ENCODE measurements at places on chromosomes 12 and 14. TPM values are rescaled to one million over a fixed set of nuclear protein-coding genes. Genes with fewer than 3 reads are reported as not detected.

The PARPBP gene
- total RNA-seq = 0.27 TPM

The IRAK3 gene
- 29.8 TPM for total RNA-seq

- no peak for DNase-seq
Observed at GRCh38 chr12:120668868-120669840, 17.8 kb upstream of the MLEC start.

The OR4N2 gene
- total RNA-seq = not detected

The SLC6A12 gene
- total RNA-seq = 1.8 TPM

- DNase-seq = no peak
Observed at GRCh38 chr12:24109381-24110039, 160.0 kb upstream of the SOX5 start.

GRCh38 chr14:96727491-96727890 lies 69.7 kb upstream of the VRK1 start:
- no peak for DNase-seq

DNA sequence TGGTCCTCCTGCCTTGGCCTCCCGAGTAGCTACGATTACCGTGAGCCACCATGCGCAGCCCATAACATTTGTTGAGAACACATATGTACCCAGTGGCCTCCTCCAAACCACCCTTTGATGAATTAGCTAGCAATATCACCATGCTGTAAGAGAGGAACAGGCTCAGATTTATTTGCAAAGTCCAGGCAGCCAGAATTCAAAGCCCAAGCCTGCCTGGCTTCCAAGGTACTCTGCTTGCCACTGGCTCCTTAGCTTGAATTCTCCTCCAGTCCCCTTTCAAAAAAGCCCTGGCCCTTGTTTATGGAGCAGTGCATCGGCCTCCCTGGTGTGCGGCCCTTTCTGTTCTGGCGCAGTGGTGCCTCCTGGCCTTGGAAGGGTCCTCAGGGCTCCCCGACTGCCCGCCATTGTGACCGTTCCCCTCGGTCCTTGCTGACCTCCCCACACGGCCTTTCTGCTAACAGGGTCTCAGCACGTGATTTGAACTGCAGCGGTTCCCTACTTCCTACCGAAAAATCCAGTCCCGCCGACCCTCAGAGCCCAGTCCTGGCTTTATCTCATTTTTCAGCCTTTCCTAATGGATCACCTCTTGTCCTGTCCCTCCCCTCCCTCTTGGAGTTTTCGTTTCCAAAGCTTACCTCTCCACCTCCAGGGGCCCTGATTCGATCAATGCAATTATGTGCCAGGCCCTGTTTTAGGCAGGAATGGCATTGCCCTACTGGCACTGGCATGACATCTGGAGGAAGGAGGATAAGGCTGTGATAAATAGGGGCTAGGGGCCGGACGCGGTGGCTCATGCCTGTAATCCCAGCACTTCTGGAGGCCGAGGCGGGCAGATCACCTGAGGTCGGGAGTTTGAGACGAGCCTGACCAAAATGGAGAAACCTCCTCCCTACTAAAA lies 22.0 kb downstream of the SLC25A29 start:
- no peak for DNase-seq

The NOS1 gene
- 0.14 TPM for total RNA-seq

The RFLNA gene
- total RNA-seq = 6.5 TPM

DNA sequence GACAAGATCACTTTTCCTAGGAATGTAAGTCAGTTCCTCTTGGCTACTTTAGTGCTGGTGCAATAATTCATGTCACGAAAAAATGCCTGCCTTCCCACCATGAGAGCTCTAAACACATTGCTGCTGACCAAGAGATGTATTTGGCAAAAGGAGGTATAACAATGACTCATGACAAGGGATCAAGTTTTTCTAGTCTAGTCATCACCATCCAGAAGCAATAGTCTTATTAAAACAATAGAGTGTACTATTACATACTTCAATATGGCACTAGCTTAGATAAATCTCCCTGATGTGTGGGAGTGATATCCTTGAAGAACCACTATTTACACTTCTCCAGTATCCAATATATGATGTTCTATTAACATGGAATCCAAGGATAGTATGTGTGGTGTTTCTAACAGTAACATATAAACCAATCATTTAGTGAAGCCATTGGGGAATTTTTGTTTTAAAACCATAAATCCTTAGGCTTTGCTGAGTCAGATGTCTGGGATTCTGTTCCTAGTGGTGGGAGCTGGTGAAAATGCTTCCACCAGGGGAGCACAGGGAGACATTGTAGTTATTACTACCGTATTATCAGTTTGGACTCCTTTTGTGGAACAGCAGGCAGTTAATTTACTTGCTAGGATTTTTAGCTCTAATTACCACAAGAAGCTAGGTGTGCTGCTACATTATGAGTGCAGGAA lies 1387.5 kb downstream of the LRFN5 start:
- DNase-seq = no peak

- peak; percentile 14 for DNase-seq
Observed at GRCh38 chr12:111181143-111181726, 187.7 kb downstream of the PHETA1 start.

The VRTN gene
- total RNA-seq = not detected

The ATF7IP gene
- 41.0 TPM for total RNA-seq

The LGR5 gene
- total RNA-seq = 7.4 TPM

The DHRS2 gene
- not detected for total RNA-seq

- no peak for DNase-seq
Observed at GRCh38 chr12:101459642-101460346, 15.3 kb upstream of the SPIC start.

GRCh38 chr14:52602131-52602530 lies 49.5 kb downstream of the GPR137C start:
- DNase-seq = no peak

The CEP83 gene
- total RNA-seq = 35.6 TPM

The GARIN6 gene
- total RNA-seq = not detected

DNA sequence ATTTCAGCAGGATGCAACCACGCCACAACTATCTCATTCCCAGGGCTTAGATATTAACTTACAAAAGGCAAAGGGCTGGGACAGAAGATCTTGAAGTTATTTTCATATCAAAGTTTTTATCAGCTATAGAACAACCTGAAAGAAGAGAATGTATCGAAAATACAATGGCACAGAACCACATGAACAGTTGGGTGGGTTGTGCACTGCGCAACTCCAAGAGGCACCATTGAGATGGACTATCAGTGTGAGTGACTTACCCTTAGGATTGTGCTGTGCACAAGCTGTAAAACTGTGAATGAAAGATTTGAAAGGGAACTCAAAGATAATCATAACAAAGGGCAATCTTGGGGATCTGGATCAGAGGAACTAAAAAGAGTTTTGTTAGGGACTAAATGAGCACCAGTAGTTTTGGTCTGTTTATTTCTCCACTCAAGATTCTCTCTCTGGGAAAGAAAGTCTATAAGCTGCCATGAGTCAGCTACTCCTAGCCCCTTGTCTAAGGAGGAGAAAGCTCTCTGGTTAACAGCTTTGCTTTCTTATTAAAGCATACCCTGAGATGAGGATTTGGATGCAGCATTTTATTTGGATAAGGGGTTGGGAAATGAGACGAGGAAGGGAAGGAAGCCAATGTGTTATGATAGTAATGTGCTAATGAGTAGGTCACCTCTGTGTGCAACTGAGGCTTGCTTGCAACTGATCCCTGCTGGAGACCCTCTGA lies 62.2 kb downstream of the TBX5 start:
- DNase-seq = no peak

The C14orf180 gene
- total RNA-seq = 5.1 TPM

DNA sequence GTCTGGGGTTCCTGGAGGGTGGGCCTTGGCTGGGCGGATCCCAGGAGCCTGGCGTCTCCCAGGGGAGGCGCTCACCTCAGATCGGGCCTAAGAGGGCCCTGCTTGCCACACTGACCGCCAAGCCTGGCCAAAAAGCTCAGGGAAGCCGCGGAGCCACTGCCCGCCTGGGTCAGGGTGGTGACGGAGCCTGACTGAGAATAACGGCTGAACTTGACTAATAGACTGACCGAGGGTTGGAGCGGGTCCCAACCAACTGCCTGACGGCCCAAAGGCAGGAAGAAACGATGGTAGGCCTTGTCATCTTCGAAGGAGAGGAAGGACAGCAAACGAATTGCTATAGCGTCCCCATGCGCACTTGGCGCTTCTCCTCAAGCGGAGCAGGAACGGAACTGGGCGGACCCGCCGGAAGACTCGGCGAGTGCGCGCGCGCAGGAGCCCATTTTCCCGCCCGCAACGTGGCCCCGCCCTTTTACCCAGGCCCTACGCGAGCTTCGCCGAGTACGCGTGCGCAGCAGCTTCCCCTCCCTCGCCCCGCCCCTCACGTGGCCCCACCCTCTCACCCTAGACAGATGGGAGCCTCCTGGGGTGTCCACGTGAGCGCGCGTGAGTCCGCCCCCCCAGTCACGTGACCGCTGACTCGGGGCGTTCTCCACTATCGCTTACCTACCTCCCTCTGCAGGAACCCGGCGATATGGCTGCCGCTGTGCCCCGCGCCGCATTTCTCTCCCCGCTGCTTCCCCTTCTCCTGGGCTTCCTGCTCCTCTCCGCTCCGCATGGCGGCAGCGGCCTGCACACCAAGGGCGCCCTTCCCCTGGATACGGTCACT lies at the start of the genes ERP29 and TMEM116:
Gene ERP29 (plus strand): TSS at position 652 of the 826 bp plus-strand sequence. CDS start 40 bp downstream, at position 692.
Gene TMEM116 (minus strand): TSS at position 391 of the 826 bp plus-strand sequence. CDS start 7,895 bp downstream, outside the sequence.
- DNase-seq = peak; percentile 97

GRCh38 chr12:119432949-119433348 lies 98.4 kb downstream of the CCDC60 start:
- no peak for DNase-seq

All from thoracic aorta (tissue), 2 donors.